ENCODE measurements at places on chromosomes 7 and 10.

DNA sequence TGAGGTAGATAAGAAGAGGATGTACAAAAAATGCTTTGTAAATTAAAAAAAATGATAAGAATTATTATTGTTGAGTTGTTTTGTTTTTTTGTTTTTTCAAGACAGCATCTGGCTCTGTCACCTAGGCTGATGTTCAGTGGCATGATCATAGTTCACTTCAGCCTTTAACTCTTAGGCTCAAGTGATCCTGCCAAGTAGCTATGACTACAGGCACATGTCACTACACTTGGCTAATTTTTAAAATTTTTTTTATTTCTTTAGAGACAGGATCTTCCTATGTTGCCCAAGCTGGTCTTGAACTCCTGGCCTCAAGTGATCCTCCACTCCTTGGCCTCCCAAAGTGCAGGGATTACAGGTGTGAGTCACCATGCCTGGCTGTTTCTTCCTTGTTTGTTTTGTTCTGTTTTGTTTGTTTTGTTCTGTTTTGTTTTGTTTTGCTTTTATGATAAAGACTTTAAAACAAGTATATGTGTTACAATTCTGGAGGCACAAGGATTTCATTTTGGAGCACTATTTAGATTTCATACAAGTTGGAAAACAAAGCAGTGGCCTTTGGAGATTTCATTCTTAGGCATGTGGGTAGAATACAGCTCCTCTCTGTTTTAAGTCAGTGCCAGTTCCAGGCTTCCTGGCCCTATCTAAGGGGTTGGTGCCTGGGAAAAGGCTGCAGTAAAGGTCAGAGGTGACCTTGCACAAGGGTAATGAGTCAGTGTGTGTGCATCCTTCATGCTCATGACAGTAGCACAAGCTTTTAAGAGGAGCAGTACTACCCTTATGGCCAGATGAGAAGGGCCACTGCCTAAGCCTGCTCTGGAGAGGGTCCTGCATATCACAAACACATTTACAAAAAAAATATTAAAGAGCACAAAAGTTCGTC lies 17.9 kb downstream of the FGFBP3 start:
- no peak for DNase-seq

GRCh38 chr7:148238761-148239325 lies 351.7 kb upstream of the C7orf33 start:
- DNase-seq, result no peak

GRCh38 chr7:115054478-115055065 lies 132.7 kb downstream of the MDFIC start:
- no peak for DNase-seq

GRCh38 chr7:6273917-6274630 lies 1.6 kb upstream of the CYTH3 start:
- DNase-seq, result no peak

All from COLO829 (cell line).